ENCODE measurements at places on chromosomes 12 and 14.

- DNase-seq: no peak
Observed at GRCh38 chr14:76121089-76121748, 30.5 kb upstream of the GPATCH2L start.

GRCh38 chr14:86541972-86542371, 1012.0 kb downstream of the FLRT2 start:
- DNase-seq: no peak

DNA sequence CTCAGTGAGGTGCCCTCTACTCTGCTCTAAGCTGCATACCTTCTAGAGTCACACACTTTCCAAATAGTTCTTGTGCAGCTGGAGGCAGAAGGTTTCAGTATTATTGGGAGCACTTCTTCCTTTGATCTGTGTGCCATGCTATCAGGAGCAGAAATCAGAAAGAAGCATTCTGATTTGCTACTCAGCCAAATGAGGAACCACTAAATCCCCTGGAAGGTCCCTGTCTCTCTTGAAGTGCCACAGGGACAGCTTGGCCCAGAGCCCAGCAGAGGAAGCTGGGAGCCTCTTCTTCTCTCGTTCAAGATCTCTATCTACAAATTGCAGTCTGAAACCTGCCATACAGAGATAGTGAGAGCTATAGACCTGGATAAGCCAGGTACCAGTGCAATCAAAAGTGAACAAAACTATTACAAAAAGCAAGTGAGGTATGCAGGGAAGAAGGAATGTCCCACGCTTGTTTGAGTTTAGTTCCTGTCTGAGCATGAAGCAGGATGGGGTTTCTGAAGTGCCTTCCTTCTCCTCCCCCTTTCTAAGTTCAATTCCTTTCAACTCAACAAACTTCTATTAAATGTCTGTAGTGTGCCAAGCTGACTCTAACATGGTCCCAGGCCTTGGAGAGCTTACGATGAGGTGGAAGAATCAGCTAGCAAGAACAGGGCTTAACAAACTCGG, 100.9 kb upstream of the PARP11 start:
- no peak for DNase-seq

GRCh38 chr12:52235822-52236361, 2.8 kb downstream of the KRT7 start:
- DNase-seq: no peak

GRCh38 chr14:68363466-68363842, 429.4 kb downstream of the ZFP36L1 start:
- DNase-seq: no peak

DNA sequence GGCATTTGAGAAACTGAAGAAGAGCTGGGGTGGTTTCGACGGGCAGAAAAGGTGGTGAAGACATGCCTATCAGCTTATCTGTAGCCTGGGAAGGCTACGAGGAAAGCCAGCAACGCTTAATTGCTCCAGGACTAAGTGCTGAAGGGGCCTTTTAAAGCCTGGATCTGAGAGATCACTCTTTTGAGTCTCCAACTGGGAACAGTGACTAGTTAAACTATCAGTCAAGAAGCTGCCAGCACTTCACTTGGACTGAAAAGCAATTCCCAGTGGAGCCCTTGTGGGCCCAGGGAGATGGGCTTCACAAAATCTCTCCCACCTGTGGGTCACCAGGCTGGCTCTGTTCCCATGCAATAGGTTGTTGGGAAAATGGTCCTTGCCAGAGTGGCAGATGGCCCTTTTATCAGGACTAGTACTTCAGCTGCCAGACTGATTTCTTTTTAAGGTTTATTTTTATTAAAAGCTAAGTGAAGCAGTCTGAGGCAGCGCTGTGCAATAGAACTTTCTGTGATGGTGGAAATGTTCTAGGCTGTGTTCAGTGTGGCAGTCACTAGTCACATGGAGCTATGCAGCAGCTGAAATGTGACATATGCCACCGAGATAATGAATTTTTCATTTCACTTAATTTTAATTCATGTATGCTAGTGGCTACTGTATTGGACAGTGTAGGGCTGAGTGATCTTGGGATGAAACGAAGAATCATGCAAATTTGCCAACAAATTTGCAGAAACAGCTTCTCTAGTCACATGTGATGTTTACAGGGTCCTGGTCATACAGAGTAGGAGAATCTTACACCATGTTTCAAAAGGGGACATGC, 276.8 kb downstream of the PCNX1 start:
- DNase-seq: no peak
